ENCODE measurements at places on chromosomes 6 and 20. TPM values are rescaled to one million over a fixed set of nuclear protein-coding genes. Genes with fewer than 3 reads are reported as not detected.
A peak's percentile ranks its signal among the peaks of the same experiment; 100 is the strongest.

DNA sequence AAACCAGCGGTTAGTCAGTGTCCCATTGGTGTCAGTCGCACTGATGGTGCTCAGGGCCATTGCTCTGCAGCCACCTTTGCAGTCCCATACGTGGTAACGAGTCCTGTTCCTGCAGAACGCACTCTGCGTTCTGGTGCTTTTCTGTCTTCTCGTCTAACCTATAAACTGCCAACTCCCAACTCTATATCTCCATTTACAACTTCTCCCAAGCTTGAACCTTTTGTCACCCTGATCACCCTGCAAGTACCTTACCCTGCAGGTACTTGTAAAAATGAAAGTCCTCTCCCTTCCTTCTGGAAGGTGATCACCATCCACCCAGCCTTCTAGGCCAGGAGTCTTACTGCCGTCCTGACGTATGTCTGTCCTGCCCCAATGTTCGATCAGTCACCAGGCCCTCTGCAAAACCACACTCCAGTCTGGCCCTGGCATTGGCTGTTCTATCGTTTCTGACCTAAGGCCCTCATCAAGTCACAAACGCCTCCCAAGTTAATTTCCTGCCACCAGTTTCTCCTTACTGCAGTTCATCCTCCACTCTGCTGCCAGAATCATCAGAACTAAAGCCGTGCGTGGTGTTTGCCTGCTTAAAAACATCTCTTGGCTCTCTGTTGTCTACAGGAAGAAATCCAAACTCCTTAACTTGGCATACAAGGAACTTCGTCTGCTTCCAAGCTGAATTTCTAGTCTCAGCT, 7.9 kb downstream of the RREB1 start:
- H3K4me1 ChIP-seq: peaks cover 51% of the 10 kb centered on the region
- H3K4me3 ChIP-seq: no peak overlapping the region
- DNase-seq: no peak

DNA sequence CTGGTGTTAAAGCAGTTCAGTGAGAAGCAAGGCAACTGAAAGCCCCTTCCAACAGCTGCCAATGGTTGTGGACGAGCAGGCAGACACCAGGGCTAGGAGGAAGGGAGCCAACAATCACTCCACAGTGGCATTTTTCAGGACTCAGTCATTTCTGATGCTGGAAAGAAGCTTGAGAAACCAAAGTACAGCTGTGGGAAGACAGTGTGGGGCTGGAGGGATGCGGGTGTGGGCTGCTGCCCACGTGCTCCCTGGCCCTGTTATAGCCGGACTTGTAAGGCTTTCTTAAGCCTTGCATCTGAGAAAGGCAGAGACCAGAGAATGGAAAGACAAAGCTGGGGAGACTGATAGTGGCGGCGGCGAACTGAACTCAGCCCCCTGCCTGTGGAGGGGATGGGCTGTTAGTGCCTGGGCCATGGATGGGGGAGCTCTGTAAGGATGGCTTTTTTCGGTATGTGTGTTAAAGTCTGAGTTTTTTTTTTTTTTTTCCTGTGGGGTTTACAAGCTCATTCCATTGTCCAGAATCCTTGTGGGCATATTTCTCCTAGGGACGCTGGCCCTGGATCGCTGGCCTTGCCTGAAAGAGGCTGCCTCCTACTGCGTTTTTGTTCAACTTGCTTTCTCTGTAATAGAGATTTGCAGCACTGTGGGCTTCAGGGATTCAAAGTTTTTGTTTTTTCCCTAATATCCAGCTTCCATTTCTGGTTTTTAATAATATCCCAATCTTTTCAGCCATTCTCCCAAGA, 91.7 kb downstream of the GJA10 start:
- H3K36me3 ChIP-seq: no peaks in the 10 kb centered on the region
- H3K4me1 ChIP-seq: peaks cover 13% of the 10 kb centered on the region
- no peak overlapping the region for H3K4me3 ChIP-seq
- no peak for DNase-seq
- H3K27ac ChIP-seq: peak overlapping the region; percentile 22

DNA sequence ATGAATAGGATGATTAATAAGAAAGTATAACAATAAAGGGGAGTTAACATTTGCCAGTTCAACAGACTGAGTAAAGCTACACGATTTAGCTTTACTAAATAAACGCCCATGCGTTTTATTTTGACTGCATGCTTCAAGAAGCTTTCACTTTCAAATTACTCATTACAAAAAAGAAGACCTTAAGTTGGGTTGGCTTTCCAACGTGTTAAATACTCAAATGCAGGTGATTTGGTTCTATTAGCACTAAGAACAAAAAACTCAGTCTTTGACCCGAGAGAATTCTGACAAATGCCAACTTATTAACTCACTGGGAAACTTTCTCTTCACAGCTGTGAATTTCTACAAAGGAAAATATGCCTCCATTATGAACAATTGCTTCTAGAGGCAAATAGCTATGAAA, 24.8 kb downstream of the RNF146 start:
- no peak for DNase-seq
- peaks cover 15% of the 10 kb centered on the region for H3K36me3 ChIP-seq
- H3K4me3 ChIP-seq: peak overlapping the region; percentile 9
- H3K27ac ChIP-seq: no peak overlapping the region
- H3K4me1 ChIP-seq: peaks cover 27% of the 10 kb centered on the region
- H3K27me3 ChIP-seq: no peaks in the 10 kb centered on the region

GRCh38 chr6:136440203-136440602, 110.0 kb downstream of the MAP7 start:
- H3K27me3 ChIP-seq: no peaks in the 10 kb centered on the region
- H3K4me1 ChIP-seq: no peaks in the 10 kb centered on the region
- DNase-seq: no peak
- H3K36me3 ChIP-seq: no peaks in the 10 kb centered on the region

DNA sequence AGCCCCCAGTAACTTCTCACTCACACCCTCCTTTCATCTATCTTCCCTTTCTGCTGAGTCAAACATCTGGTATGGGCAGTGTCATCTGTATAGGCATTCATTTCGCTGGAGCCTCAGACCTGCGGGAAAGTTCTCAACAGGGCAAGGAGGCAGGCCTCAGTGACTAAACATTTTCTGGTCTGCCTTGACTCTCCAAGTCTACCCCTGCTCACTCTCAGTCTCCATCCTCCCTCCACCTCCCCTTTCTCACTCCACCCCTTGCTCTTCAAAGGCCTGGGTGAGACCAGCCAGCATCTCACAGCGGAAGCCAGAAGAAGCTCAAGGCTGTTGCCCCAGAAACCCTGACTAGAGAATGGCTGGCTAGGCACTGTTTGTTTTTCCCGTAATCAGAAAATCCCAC, 105.0 kb upstream of the BEND6 start:
- DNase-seq: no peak
- no peak overlapping the region for H3K27ac ChIP-seq
- no peaks in the 10 kb centered on the region for H3K27me3 ChIP-seq
- H3K4me1 ChIP-seq: peaks cover 16% of the 10 kb centered on the region

The KCNQ2 gene
- total RNA-seq: not detected

The NMBR gene
- total RNA-seq: not detected

DNA sequence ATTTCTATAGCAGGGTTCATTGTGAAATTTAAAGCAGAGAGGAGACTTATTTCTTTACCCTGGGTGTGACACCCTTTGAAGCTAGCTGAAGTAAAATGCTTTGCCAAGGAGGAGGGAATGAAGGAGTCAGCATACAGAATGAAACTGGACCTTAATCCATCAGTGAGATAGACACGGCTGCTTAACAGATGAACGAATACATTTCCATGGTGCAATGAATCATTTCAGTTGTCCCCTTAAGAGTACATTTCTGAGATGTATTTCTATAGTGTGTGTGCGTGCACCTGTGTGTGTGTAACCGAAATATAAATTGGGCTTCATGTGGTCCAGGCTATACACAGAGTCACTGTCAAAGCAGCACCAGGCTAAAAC, 73.8 kb upstream of the CD93 start:
- H3K27ac ChIP-seq: peak overlapping the region; percentile 87
- no peak for DNase-seq
- no peaks in the 10 kb centered on the region for H3K36me3 ChIP-seq
- H3K4me3 ChIP-seq: no peak overlapping the region

DNA sequence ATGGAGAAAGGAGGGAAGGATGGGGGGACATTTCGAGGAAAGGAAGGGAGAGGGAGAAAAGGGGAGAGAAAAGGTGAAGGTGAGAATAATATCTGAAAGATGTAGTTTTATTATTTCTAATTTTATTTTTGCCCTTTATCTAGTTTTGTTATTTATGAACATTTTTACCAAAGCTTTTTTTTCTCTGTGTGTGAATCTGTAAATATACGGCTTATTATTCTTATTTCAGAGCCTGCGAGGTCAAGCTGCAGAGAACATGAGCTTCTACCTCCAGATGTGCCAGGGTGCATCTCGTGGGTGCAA, 35.0 kb downstream of the HLA-A start:
- peak overlapping the region; percentile 90 for H3K27ac ChIP-seq
- DNase-seq: no peak
- no peaks in the 10 kb centered on the region for H3K27me3 ChIP-seq
- no peaks in the 10 kb centered on the region for H3K36me3 ChIP-seq

- no peak for DNase-seq
- H3K4me1 ChIP-seq: no peaks in the 10 kb centered on the region
- H3K27ac ChIP-seq: no peak overlapping the region
- no peaks in the 10 kb centered on the region for H3K27me3 ChIP-seq
- no peak overlapping the region for H3K4me3 ChIP-seq
Observed at GRCh38 chr6:3861424-3861823, 12.3 kb downstream of the FAM50B start.

The TIAM2 gene
- total RNA-seq: 13.8 TPM

The SLC17A3 gene
- total RNA-seq: not detected

GRCh38 chr6:5710936-5711335, 295.8 kb downstream of the NRN1 start:
- H3K4me3 ChIP-seq: no peak overlapping the region
- H3K4me1 ChIP-seq: no peaks in the 10 kb centered on the region
- no peak overlapping the region for H3K27ac ChIP-seq

The CAPN11 gene
- total RNA-seq: 0.23 TPM

GRCh38 chr6:148325316-148326068, 17.1 kb upstream of the SASH1 start:
- H3K27ac ChIP-seq: no peak overlapping the region
- no peak overlapping the region for H3K4me3 ChIP-seq
- no peaks in the 10 kb centered on the region for H3K36me3 ChIP-seq
- DNase-seq: no peak
- H3K27me3 ChIP-seq: no peaks in the 10 kb centered on the region

The TRIM40 gene
- not detected for total RNA-seq

The CDH4 gene
- not detected for total RNA-seq

The REM1 gene
- 5.3 TPM for total RNA-seq

GRCh38 chr6:155314773-155315515, 660 bp upstream of the TFB1M start:
- H3K27ac ChIP-seq: peak overlapping the region; percentile 81
- peaks cover 12% of the 10 kb centered on the region for H3K36me3 ChIP-seq
- no peaks in the 10 kb centered on the region for H3K27me3 ChIP-seq
- peak overlapping the region; percentile 85 for H3K4me3 ChIP-seq
- H3K4me1 ChIP-seq: peaks cover 11% of the 10 kb centered on the region

GRCh38 chr6:3786141-3786540, 34.6 kb upstream of the PXDC1 start:
- no peak for DNase-seq
- H3K27me3 ChIP-seq: no peaks in the 10 kb centered on the region
- H3K4me1 ChIP-seq: no peaks in the 10 kb centered on the region

The GPLD1 gene
- 0.40 TPM for total RNA-seq

The SLC17A2 gene
- total RNA-seq: not detected

The LGSN gene
- total RNA-seq: not detected

- peak overlapping the region; percentile 48 for H3K4me3 ChIP-seq
- DNase-seq: no peak
- no peaks in the 10 kb centered on the region for H3K27me3 ChIP-seq
- H3K4me1 ChIP-seq: no peaks in the 10 kb centered on the region
- no peaks in the 10 kb centered on the region for H3K36me3 ChIP-seq
- H3K27ac ChIP-seq: peak overlapping the region; percentile 66
Observed at GRCh38 chr6:235763-236360, 56.4 kb upstream of the DUSP22 start.

DNA sequence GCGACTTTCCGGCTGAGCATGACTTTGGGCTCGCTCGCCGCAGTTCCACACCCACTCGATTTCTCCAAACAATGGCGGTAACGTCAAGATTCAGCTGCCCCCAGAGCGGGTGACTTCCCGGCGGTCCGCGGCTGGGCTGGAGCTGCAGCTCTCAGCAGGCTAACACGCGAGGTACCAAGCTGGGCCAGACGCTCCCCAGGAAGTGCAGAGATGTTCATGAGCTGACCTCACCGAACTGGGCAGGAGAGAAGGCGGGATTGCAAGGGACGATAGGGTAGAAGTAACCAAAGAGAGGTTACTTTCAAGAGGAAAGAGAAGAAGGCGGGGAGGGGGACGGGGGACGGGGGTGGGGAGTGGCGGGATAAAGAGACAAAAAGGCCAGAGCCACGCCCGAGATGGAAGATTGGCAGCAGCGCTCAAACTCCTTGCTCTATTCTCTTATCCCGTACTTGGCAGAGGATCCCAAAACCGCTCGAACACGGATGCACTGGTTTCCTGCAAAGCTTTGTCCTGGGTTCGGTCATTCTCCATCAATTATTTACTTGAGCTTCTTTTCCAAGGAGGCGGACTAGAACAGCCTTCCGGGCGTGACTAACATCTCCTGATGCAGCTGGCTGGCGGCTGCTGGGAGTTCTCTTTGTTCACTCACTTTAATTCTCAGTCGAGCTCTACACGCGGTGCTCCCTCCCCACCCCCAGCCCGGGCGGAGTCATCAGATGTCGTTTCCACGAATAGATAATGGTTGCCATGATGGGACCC, at the start of gene MTCL3:
TSS of gene MTCL3 (minus strand) at position 626 of the 759 bp plus-strand sequence.
- no peaks in the 10 kb centered on the region for H3K36me3 ChIP-seq
- peaks cover 34% of the 10 kb centered on the region for H3K4me1 ChIP-seq
- H3K4me3 ChIP-seq: no peak within 1 kb of the TSS

Measured in heart left ventricle (tissue), 16 donors.